Amniotic stem cell (primary cell): ENCODE measurements at places on chromosomes 5 and 9.

- no peak for DNase-seq
These were observed 9.1 kb upstream of the CTXN3 start for GRCh38 chr5:127639828-127640227.

- no peak for DNase-seq
These were observed 18.7 kb upstream of the PRELID2 start for GRCh38 chr5:145853781-145854376.

- DNase-seq = no peak
These were observed 134.8 kb upstream of the PCA3 start for GRCh38 chr9:76629205-76629990.

GRCh38 chr5:83518319-83519061 is 46.9 kb downstream of the VCAN start:
- DNase-seq = no peak

DNA sequence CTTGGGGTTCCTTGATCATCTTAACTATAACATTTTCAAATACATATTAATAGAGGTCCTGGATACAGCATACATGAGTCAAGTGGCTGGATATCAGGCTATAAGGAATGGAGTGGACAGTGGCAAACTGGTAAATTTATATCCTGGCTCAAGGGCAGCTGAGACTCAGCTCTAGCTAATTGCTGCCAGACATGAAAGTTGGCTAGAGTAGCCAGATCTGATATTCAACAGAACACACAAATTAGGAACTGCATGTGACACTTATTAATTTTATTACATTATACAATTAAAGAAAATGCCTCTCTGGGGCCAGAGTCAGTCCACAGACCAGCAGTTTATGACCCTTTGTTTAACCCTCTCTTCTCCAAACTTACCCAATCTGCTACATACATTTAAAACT is 206.5 kb downstream of the KCTD16 start:
- DNase-seq = no peak

DNA sequence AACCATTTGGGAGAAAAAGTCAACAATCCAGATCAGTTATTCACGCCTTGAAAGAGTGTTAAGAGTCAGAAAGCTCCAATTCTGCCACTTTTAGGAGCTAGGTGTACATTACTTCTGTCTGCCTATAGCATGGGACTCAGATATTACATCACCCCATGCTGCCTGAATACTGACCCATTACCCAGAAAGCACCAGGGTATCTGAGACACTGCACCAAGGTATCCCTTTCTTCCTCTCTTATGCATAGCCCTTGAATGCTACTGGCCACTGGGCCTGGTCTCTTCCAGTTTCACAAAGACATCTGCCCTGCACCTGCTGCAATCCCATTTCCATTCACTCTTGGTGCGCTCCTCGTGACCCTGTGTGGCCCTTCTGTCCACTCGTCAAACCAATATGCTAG is 2.6 kb downstream of the STRBP start:
- DNase-seq = no peak

DNA sequence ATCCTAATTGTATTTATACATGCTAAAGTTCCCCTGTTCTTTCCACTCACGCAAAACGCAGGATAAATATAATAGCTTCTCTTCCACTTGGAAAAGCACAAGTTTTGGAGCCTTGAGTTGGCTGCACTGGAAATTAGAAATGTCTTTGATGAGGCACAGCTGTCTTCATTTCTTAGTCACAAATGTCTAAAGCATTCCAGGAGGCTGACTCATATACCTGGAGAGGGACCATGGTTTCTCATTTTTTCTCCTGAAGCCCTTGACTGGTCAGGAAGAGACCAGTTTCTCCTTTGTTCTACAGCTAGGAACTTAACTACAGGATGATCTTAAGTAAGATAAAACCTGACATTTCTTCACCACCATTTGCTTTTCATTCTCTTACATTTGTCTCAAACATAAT is 16.2 kb downstream of the MTX3 start:
- DNase-seq = no peak

DNA sequence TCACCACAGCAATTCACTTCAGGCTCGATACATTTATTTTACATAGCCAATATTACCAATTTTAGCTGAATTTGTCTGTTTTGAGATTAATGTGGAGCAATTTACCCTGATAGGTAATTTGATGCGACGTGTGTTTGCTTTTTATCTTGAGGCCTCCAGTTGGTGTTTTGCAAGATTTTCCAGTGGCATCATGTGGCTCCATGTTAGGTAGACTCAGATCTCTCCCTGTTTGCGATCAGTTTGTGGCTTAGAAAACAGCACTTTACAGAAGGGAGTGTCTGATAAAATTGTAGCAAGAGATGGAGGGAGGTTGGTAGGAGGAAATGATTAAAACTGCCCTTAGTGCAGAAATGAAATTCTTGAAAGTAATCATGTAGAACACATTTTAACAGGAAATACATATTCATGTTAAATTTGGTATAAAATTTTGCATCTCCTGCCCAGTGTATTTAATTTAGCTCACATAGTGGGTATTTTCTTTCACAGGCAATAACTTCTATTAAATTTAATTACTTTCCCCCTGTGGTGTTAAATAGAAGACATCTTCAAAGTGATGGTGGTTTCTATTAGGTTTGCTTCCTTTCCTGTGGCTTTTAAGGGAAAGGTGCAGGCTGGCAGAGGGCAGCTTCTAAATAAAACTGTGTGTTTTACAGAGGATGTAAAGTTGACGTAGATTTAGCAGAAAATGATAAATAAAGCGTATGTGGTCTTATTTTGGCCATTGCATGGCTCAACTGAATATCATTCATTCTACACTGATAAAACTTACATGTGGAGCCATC is 135.8 kb downstream of the KDM4C start:
- DNase-seq = no peak

- DNase-seq = no peak
These were observed 11.6 kb upstream of the RETREG1 start for GRCh38 chr5:16628376-16628775.

DNA sequence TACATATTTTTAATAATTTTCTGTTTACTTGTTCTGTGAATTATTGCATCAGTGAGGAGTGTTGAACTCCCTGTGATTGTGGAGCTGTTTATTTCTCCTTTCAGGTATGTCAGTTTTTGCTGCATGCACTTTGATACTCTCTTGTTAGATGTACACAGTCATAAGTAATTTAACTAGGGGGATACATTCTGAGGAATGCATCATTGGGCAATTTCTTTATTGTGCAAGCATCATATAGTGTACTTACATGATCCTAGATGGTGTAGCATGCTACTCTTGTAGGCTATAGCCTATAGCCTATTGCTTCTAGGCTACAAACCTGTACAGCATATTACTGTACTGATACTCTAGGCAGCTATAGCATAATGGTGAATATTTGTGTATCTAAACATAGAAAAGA is 9.5 kb downstream of the DENND4C start:
- DNase-seq = no peak

- DNase-seq = no peak
These were observed 534 bp upstream of the SAPCD2 start for GRCh38 chr9:137070906-137071275.

GRCh38 chr5:31748458-31749172 is 109.7 kb downstream of the PDZD2 start:
- no peak for DNase-seq
